T-helper 2 cell (primary cell): ENCODE measurements at places on chromosomes 2 and 18.

- no peak for DNase-seq
These were observed 42.7 kb downstream of the GFPT1 start for GRCh38 chr2:69344305-69344704.

DNA sequence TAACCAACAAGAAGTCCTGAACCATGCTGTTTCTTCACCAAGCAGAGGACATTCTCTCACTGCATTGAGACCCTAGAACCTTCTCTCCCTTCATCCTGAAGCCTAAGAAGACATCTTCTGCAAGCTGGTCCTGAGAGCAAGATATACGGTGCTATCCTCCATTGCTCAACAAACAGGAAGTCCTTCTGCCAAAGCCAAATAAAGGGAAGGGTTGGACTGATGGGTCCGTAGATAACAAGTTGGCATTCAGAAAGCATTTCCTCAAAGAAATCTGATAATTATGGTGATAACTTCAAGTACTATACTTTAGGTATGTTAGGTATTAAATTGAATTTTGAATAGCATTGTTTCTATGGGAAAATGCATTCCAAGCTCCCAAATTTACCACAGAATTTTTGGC, 23.3 kb downstream of the GRB14 start:
- no peak for DNase-seq

DNA sequence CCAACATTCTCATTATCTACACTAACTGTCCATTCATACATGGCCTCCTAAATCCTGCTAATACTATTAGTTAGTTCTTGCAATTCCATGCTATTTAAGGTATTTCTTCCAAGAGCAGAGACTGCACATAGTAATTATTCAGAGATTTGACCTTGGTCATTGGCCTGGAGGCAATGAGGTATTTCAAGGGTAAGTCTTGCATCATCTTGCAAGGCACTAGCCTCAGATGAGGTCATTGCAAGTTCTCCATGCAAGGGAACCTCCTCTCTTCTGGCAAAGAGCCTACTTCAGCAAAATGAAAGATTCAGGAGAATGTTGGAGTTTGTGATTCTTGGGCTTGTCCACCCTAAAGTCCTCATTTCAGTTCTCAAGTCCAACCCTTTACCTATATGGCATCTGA, 48.5 kb upstream of the IKZF2 start:
- DNase-seq: no peak

GRCh38 chr2:64751286-64752260, 97.9 kb upstream of the SERTAD2 start:
- DNase-seq: no peak

GRCh38 chr2:119947535-119947934, 65.3 kb upstream of the EPB41L5 start:
- DNase-seq: no peak

DNA sequence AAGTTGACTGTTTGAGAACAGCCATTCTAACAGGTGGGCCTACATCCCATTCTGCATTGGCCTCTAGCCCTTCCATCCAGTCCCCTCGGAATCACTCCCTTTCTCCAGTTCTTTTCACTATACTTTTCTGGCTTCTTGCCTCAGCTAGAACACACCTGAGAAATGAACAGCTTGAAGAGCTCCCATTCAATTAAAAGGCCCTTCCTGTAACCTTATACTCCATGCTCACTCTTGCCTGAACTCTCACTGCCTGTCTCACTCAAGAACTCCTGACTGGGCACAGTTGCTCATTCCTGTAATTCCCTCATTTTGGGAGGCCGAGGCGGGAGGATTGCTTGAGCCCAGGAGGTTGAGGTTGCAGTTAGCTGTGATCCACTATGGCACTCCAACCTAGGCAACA, 23.6 kb downstream of the CHRNA1 start:
- no peak for DNase-seq

DNA sequence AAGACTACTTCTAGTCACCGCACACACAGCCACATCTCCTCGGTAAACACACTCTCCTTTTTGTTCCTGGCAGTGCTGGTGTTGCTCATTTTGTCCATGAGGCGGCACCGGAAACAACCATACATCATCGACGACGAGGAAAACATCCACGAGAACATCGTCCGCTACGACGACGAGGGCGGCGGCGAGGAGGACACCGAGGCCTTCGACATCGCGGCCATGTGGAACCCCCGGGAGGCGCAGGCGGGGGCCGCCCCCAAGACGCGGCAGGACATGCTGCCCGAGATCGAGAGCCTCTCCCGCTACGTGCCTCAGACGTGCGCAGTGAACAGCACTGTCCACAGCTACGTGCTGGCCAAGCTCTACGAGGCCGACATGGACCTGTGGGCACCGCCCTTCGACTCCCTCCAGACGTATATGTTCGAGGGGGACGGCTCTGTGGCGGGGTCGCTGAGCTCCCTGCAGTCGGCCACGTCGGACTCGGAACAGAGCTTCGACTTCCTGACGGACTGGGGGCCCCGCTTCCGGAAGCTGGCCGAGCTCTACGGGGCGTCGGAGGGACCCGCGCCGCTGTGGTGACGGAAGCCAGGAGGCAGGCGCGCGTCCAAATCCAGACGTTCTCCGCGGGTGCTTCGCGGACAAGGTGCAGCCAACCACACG, 221.0 kb downstream of the CDH20 start:
- peak; percentile 66 for DNase-seq

GRCh38 chr2:43715300-43716098, 39.3 kb upstream of the C1GALT1C1L start:
- DNase-seq: no peak

DNA sequence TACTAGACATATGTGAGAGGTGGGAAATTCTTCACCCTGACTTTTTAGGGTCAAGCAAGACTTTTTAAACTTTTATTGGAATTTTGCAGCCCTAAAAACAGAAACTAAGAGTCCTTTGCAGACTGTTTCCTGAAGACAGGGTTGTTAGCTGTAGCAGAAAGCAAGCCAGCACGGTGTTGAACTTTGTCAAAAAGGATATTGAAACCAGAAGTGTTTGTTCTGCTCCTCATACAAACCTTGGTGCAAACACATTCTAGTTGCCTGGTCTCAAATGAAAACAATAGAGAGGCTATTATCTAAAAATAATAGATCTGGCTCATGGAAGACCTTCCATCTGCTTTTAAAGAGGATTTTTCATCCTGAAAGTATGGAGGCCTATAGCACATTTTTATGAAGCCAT, 65.8 kb upstream of the IGFBP5 start:
- no peak for DNase-seq

GRCh38 chr2:177989029-177989885, 83.3 kb downstream of the PDE11A start:
- no peak for DNase-seq

GRCh38 chr2:209512971-209513370, 89.1 kb downstream of the MAP2 start:
- DNase-seq: no peak

DNA sequence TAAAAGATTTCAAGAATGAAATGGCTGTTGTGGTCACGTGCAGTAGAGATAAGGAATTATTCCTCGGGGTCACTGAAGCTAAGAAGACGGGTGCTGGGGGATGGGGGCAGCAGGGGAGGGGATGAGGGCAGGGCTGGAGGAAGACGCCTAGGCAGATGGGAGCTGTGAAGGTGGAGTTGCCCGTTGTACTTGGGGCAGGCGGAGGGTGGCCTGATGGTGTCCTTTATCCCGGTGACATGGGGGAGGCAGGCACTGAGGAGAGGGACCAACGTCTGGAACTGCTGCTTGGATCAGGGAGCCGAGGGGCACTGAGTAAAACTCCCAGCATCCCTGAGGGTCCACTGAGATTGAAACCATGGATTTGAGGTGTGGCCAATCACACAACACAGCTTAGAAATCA, 64.9 kb downstream of the ZCCHC2 start:
- DNase-seq: no peak

DNA sequence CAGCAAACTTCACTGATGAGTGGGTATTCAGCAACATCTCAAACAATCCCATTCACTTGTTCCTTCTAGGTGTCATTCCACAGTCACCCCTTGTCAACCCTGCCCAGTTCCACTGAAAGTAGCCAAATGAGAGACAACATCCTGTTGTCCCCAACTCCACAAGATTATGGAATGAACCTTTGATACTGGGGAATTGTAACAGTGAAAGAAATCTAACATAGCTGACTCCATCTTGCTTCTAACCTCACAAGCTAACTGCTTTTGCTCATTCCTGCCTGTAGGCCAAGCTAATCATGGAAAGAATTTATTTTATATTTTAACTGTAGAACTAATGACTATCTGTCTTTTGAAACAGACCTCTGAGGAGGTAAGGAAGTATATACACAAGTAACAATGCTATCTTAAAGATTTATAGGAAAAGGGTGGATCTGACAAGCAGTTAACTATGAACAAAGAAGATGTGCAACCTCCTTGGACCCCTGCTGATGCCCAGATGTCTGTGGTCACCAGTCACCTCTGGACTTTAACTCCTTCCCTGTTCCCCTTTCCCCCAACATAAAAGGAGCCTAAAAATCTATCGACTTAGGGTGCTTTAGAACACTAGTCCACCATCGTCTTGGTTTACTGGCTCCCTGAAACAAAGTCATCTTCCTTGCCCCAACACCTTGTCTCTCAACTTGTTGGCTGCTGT, 6.9 kb upstream of the ANXA4 start:
- DNase-seq: no peak

GRCh38 chr2:122083256-122084048, 328.0 kb downstream of the TSN start:
- DNase-seq: no peak

- no peak for DNase-seq
These were observed 16.9 kb downstream of the KLHL41 start for GRCh38 chr2:169526451-169526850.

DNA sequence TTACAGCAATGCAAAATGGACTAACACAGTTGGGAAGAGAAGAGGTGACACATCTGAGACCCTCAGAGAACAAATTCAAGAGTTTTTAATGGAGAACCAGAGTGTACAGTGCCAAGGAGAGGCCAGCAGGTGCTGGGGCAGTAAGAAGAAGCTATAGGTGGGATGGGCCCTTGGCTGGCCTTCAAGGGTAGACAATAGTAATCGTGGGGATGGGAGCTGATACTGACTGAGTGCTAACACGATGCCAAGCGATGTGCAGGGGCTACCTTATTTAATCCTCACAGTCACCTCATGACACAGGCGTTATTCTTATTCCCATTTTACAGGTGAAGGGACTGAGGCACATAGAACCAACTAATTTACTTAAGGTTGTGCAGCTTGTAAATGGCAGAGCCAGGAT, 131.9 kb upstream of the ID2 start:
- DNase-seq: no peak

DNA sequence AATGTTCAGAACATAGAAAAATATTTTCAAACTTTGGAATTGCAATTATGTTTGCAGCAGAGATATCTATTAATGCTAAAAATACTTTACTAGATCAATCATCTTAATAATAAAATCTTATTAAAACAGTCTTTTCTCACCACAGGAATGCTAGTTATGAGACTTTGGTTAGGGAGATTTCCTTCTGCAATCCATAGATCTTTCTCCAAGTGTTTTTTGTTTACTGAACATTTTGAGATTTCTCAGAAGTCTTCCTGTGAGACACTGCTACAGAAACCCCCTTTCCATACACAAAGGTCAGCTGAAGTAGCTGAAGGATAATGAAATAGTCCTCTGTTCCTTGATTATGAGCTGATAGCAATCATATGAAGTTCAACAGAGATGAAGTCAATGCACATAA, 59.4 kb upstream of the RAPH1 start:
- no peak for DNase-seq

DNA sequence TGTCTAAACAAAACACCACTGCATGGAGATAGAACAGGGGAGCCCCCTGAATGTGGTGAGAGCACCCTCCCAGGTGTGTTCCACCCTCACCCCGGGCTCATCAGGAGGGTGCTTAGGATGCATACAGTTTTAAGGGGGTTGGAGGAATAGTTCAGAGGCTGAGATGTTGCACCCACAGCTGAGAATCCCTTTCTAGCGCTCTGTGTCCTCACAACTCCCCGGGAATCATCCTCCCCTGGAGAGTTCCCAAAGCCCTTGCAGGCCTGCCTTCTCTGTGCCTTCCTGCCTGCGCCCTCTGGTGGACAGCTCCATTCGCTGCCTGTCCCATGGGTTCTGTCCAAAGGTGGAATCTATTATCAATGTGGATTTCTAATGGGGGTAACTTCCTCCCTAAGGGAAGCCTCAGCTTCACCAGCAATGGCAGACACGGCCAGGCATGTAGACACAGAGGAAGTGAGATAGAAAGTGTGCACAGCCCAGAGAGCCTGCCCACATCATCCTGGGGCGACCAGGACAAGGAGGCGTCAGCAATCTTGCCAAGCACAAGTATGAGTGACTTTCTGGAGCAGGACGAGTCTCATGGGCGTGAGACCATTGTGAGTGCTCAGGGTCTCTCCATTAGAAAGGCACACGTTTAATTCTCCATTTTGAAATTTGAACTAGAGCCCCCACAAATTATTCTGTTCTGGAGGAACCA, 1.2 kb upstream of the UGT1A5 start:
- peak; percentile 20 for DNase-seq
